ENCODE measurements at places on chromosomes 16 and 17. TPM values are rescaled to one million over a fixed set of nuclear protein-coding genes. Genes with fewer than 3 reads are reported as not detected.
A peak's percentile ranks its signal among the peaks of the same experiment; 100 is the strongest.

DNA sequence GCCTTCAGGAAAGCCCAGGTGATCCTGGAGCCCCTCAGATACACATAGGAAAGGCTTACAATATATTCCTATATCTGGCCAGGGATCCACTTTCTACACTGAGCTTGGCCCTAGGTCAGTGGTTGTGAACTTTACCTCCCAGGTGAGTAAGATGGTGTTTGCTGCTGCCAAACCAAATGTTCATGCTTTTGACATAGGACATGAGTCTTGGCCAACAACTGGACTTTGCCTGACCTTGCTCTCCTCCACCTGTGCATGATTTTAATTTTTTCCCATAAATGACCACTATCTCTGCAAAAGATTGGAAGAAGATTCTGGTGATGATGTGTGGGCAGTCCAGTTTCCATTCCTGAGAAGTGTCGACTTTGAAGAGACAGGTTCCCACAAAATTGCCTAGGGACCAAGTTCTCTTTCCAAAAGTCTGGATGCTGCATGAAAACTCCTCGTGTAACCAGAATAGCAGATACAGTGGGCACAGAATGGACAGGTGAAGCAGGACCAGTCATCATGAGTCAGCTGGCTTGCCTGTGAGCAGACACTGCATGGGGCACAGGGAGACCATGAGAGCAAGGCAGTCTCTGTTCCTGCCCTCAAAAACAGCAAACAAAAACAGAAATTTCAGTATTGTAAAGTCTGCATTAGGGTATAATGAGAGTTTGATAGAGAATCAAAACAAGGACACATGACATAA is 226.4 kb upstream of the MON1B start:
- no peak overlapping the region for H3K4me3 ChIP-seq
- no peak overlapping the region for H3K27ac ChIP-seq
- H3K4me1 ChIP-seq, result no peaks in the 10 kb centered on the region
- no peak for DNase-seq
- no peaks in the 10 kb centered on the region for H3K27me3 ChIP-seq
- no peaks in the 10 kb centered on the region for H3K36me3 ChIP-seq

GRCh38 chr17:33381201-33381600 is 88.1 kb upstream of the ASIC2 start:
- DNase-seq, result no peak
- H3K4me1 ChIP-seq, result no peaks in the 10 kb centered on the region
- H3K27ac ChIP-seq, result no peak overlapping the region
- H3K4me3 ChIP-seq, result no peak overlapping the region
- no peaks in the 10 kb centered on the region for H3K36me3 ChIP-seq

- H3K4me1 ChIP-seq, result peaks cover 15% of the 10 kb centered on the region
- no peaks in the 10 kb centered on the region for H3K36me3 ChIP-seq
- no peak overlapping the region for H3K27ac ChIP-seq
- H3K27me3 ChIP-seq, result no peaks in the 10 kb centered on the region
- DNase-seq, result no peak
- H3K4me3 ChIP-seq, result no peak overlapping the region
These were observed 53.2 kb upstream of the SIAH1 start for GRCh38 chr16:48438414-48438813.

BAIAP3 gene
- total RNA-seq, result 3.9 TPM

DNA sequence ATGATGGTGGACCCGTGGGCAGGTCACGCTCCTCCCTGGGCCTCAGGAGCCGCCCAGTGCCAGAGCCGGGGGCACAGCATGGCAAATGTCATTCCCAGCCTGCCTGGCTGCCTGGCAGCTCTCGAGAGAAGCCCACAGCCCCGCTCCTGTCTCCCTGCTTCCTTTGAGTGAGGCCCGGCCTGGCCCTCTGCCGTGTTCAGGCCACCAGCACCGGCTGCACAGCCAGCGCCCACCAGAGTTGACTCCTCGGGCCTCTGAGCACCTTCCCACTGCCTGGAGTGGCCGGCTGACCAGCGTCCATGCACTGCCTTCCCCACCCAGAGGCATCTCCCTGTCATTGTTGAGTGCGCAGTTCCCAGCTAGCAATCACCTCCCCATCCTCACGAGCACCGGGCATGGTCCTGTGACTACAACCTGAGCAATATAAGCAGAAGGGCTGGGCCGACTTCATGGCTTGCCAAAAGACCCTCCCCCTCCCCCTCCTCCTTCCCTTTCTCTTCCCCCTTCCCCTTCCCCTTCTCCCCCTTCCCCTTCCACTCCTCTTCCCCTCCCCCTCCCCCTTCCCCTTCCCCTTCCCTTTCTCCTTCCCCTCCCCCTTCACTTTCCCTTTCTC is 11.9 kb upstream of the SLC38A10 start:
- peaks cover 7% of the 10 kb centered on the region for H3K27me3 ChIP-seq
- no peak for DNase-seq
- H3K4me3 ChIP-seq, result no peak overlapping the region

GRCh38 chr17:22409160-22409751 is 716.9 kb downstream of the KCNJ18 start:
- no peaks in the 10 kb centered on the region for H3K36me3 ChIP-seq
- no peaks in the 10 kb centered on the region for H3K27me3 ChIP-seq
- no peak for DNase-seq
- no peak overlapping the region for H3K27ac ChIP-seq
- no peak overlapping the region for H3K4me3 ChIP-seq

DNA sequence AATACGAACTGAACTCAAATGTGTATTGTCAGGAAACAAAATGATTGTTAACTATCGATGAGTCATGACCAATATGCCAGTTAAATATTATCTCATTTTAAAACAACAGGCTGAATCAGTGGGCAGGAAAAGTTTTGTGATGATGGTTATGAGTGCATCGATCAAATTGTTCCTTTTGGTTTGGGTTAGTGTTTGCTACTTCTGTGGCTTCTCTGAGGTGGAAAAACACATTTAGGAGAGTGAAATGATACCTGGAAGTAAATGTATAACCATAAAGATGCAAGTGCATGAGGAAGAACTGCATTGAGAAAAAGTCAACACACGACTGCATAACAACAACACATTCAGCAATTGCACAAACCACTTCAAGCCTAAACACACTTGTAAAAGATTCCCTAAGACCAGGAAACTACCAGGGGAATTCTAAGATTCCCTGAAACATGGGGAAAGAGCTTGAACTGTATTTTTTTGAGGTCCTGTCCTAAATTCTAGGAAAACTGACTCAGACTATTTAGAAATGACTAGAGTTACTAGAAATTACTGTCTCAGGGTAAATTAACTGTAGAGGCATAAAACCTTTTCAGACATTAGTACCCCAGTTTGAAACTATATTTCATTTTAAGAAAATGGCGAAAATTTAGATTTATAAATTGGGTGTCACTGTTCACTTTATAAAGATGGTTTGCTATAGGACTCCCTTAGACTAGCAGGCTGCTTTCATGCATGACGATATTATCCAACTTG is 44.8 kb downstream of the CDYL2 start:
- no peak for DNase-seq
- H3K27me3 ChIP-seq, result no peaks in the 10 kb centered on the region
- H3K4me1 ChIP-seq, result peaks cover 19% of the 10 kb centered on the region
- H3K36me3 ChIP-seq, result peaks cover 17% of the 10 kb centered on the region

CALB2 gene
- total RNA-seq, result not detected

DNA sequence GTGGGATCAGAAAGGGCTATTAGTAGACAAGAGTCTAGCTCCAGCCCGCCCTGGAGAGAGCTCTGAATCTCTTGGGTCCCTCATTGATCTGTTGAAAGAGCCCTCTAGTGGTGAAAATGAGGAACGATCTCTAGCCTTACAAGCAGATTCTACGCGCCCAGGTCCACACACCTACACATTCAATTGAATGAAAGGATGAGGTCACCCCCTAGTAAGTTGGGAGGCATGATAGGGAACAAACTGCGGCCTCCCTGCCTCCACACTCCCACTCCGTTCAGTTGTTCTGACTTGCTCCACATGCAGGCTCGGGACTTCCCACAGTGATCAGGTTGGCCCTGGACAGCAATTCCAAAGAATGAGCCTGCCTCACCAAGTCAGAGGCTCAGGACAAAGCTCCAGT is 2.9 kb upstream of the CACNG3 start:
- H3K27me3 ChIP-seq, result peaks cover 42% of the 10 kb centered on the region
- H3K27ac ChIP-seq, result no peak overlapping the region
- H3K4me3 ChIP-seq, result no peak overlapping the region
- H3K36me3 ChIP-seq, result no peaks in the 10 kb centered on the region

PLEKHH3 gene
- 3.1 TPM for total RNA-seq

DNA sequence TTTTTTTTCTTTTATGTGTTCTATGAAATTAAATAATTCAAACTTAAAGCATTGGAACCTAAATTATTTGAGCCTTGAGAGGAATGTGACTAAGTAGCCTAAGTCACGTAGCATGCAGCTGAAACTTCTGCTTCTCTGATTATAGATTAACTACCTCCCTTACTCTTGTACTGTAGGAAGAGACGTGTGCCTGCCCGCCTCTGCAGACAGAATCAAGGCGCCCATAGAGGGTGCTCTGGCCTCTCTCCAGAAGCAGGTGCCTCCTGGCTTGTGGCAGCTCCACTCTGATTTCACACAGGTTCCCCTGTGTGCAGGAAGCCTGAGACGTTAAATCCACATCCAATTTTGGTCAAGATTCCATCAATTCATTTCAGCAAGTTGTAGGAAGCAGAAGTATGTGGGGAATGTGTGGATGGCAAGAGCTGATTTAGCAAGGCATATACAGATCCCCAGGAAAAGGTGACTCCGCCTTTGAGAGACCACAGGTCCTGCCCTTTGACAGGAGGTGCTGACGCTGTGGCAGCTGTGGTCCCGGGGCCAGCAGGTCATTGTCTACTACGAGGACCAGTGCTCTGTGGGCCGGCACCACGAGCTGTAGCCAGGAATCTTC is 1418.8 kb downstream of the CDH11 start:
- H3K4me1 ChIP-seq, result no peaks in the 10 kb centered on the region
- H3K36me3 ChIP-seq, result no peaks in the 10 kb centered on the region
- no peaks in the 10 kb centered on the region for H3K27me3 ChIP-seq
- no peak overlapping the region for H3K27ac ChIP-seq
- H3K4me3 ChIP-seq, result no peak overlapping the region
- DNase-seq, result no peak

SCGB1C2 gene
- not detected for total RNA-seq

- peaks cover 17% of the 10 kb centered on the region for H3K36me3 ChIP-seq
- no peaks in the 10 kb centered on the region for H3K4me1 ChIP-seq
- H3K4me3 ChIP-seq, result no peak overlapping the region
These were observed 35.5 kb downstream of the PIPOX start for GRCh38 chr17:29078183-29079045.

CCL23 gene
- total RNA-seq, result 0.48 TPM

DNA sequence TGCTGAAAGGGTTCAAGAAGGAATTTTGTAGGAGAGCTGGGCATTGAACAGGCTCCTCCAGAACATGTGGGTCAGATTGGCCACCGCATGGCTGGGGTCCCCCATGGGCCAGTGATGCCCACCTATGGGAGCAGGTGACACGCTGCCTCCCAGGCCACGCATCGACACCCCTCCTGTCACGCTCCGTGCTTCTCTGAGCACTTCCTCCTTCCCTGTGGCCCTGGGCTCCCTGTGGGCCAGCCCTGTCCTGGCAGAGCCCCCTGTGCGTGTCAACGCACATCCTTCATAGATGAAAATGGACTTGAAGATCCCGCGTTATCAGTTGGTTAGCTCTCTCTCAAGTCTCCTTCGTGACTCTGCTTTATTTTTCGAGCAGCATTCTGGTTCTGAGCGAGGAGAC is 160.3 kb downstream of the RPTOR start:
- peaks cover 91% of the 10 kb centered on the region for H3K4me1 ChIP-seq
- DNase-seq, result no peak
- no peak overlapping the region for H3K4me3 ChIP-seq
- peak overlapping the region; percentile 38 for H3K27ac ChIP-seq

C1QL1 gene
- 0.43 TPM for total RNA-seq

GRCh38 chr16:47493381-47494337 is 32.5 kb downstream of the PHKB start:
- peaks cover 3% of the 10 kb centered on the region for H3K4me1 ChIP-seq
- no peaks in the 10 kb centered on the region for H3K27me3 ChIP-seq
- no peak overlapping the region for H3K27ac ChIP-seq
- H3K4me3 ChIP-seq, result no peak overlapping the region
- peaks cover 28% of the 10 kb centered on the region for H3K36me3 ChIP-seq

CD300E gene
- total RNA-seq, result not detected

SLC12A3 gene
- not detected for total RNA-seq

- H3K27me3 ChIP-seq, result peaks cover 2% of the 10 kb centered on the region
- H3K36me3 ChIP-seq, result peaks cover 4% of the 10 kb centered on the region
- H3K4me1 ChIP-seq, result peaks cover 58% of the 10 kb centered on the region
- peak overlapping the region; percentile 77 for H3K27ac ChIP-seq
- no peak overlapping the region for H3K4me3 ChIP-seq
- peak; percentile 74 for DNase-seq
These were observed 8.1 kb downstream of the PNMT start for GRCh38 chr17:39676198-39676819.

GRCh38 chr17:48427598-48427997 is 2.4 kb downstream of the SKAP1 start:
- H3K4me3 ChIP-seq, result peak overlapping the region; percentile 89
- peak overlapping the region; percentile 92 for H3K27ac ChIP-seq
- DNase-seq, result peak; percentile 80
- no peaks in the 10 kb centered on the region for H3K27me3 ChIP-seq
- H3K36me3 ChIP-seq, result peaks cover 39% of the 10 kb centered on the region
- H3K4me1 ChIP-seq, result peaks cover 58% of the 10 kb centered on the region

DNA sequence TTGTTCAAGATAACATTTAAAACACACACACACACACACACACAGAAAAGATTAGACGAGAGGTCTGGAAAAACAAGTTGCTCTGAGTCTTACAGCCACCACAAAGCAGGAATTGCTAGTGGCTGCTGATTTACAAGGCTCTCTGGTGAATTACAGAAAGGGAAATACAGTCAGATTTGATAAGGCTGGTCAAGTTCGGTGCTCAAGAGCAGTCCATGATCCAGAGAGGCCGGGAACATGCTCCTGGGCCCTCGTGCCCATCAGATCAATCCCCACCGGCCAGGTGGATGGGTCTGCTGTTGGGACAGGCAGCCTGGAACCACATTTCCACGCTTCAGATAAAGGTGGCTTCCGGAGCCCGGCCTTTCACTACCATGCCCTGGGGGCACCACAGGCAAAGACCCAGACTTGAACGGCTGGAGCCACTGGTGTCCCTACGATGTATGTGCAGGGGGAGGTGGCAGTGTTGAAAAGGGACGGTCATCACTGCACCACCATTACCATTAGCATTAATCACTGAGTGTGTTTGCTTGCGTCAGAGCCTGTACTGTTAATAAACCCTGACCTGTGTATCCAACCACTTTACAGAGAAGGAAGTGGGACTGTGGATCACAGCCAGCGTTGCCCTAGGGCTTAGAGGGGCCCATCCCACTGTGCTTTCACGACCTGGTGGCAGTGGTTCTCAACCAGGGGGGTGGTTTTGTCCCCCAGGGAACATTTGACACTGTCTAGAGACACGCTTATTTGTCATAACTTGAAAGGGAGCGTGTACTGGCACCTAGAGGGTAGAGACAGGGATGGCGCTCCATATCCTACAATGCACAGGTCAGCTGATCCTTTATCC is 95.1 kb downstream of the XYLT1 start:
- no peak overlapping the region for H3K4me3 ChIP-seq
- DNase-seq, result no peak
- peaks cover 7% of the 10 kb centered on the region for H3K36me3 ChIP-seq
- H3K27me3 ChIP-seq, result no peaks in the 10 kb centered on the region
- peaks cover 40% of the 10 kb centered on the region for H3K4me1 ChIP-seq

DNA sequence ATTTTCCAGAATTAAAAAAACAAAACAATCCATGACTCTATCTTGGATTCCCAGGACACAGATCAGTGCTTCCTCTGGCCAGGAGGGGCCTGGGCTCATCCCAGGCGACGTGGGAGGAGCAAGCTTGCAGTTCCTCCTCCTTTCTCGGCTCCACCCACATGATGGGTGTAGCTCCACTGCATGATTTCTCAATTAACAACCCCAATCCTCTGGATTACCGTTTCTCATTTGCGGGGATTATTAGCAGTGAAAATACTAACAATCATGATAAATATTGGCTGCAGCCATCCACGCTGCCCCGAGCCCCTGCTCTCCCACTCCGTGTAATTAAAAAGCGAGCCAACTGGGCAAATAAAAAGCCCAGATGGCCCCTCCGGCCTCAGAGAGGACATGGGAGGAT is 46.4 kb upstream of the SDK2 start:
- no peak overlapping the region for H3K4me3 ChIP-seq
- H3K27me3 ChIP-seq, result peaks cover 2% of the 10 kb centered on the region
- H3K36me3 ChIP-seq, result no peaks in the 10 kb centered on the region
- H3K27ac ChIP-seq, result no peak overlapping the region

Measured in activated CD4-positive, alpha-beta memory T cell treated with anti-CD3 and anti-CD28 coated beads, Interleukin-2, amount 10 ng/mL, durations not matched to agents 7 days and 5 days (primary cell).